ENCODE measurements at places on chromosomes 7 and 10.

GRCh38 chr10:20765066-20765465 lies 132.0 kb downstream of the NEBL start:
- no peak for DNase-seq

DNA sequence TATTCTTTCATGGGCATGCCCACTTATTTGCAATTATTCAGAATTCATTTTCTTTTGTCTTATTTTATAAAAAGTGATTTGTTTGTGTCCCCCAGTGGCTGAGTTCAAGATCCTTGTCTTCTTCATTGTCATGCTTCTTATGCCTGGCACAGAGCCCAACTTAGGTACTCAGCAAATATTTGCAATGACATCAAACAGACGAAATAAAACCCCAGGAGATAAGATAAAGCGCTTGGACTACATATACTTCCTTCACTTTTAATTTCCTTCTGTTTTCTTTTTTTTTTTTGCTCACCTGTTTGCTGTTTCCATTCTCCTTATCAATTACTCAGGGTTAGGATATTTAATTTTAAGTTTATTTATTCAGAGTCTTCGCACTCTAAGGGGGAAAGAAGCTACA lies 225.0 kb downstream of the SDHAF3 start:
- DNase-seq: no peak

DNA sequence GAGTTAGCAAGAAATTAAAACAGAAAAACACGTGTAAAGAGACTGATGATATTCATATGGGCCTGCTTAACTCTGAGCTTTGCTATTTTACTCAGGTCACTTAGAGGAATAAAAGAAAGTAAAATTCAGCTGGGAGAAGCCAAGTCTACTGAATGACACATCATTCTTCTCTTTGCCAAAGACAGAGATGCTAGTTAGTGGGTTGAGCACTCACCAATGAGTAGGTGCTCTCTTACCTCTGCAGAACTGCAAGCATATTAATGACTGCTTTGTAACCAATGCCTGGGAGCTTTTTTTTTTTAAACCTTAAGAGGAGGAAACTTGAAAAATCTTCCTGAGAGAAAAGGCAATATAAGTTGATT lies 44.8 kb upstream of the BAMBI start:
- no peak for DNase-seq

DNA sequence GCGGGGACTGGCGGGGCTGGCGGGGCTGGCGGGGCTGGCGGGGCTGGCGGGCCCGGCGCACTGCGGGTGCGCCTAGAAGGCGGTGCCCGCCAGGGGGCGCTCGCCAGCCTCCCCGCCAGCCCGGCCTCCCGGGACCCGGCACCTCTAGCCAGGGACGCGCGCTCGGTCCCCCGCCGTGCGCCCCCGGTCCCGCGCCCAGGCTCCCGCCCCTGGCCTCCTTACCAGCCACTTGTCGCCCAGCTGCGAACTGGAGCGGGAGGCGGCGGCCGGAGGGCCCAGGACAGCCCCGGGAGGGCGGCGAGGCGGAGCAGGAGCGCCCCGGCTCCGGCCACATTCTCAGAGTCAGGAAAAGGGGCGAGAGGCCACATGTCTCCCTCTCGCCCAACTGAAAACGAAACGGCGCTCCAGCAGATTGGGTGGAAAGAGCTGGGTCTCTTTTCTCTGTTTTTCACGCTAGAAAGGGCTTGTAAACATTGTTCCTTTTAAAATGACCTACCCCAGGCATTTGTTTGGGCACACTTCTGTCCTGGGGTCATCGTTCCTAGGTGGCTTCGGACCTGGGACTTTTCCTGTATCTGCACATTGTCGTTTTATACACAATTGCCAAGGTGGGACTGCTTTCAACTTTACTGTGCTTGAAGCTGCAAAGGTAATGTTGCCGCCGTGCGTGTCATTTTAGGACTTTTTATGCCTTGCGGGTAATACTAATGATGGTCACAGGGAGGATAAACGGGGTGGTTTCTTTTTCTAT lies 378 bp upstream of the PRKCQ start:
- no peak for DNase-seq

DNA sequence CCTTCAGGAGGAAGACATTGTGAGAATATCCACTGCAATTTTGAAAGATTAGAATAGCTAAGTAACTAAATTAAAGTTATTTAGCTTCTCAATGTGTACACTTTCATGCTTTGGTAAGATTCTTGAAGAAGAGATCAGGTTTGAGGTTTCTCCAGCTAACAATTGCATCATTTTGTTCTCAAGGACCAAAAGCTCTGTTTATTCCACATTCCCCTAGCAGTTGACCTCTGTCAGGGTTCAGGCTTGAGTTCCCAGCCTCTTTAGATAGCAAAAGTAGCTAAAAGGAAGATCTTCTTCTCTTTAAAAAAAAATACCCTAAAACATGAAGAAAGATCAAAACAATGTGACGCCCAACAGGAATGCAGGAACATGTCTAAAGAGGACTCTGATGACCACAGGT lies 179.4 kb upstream of the IGFBP3 start:
- no peak for DNase-seq

- no peak for DNase-seq
Observed at GRCh38 chr10:55627501-55628051, 733.5 kb downstream of the ZWINT start.

GRCh38 chr10:124041675-124042445 lies 51.5 kb downstream of the CHST15 start:
- DNase-seq: no peak

DNA sequence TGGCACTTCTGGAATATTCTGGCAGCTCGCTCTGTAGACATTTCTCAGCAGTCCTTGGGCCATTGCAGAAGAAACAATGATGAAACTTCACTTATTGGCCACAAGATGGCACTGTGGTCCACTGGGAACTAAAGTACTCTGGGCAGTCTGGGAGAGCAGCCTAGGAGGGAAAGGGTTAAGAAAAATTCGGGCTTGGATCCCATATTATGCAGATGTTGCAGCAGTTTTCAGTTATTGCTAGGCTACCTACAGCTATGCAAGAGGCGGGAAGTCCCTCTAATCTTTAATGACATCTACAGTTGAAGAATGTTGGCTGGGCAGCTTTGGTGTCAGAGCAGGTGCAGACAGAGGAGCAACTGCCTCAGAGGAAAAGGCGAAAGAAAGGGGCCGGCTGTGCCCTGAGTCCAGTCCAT lies 201.7 kb upstream of the PRSS58 start:
- DNase-seq: no peak

DNA sequence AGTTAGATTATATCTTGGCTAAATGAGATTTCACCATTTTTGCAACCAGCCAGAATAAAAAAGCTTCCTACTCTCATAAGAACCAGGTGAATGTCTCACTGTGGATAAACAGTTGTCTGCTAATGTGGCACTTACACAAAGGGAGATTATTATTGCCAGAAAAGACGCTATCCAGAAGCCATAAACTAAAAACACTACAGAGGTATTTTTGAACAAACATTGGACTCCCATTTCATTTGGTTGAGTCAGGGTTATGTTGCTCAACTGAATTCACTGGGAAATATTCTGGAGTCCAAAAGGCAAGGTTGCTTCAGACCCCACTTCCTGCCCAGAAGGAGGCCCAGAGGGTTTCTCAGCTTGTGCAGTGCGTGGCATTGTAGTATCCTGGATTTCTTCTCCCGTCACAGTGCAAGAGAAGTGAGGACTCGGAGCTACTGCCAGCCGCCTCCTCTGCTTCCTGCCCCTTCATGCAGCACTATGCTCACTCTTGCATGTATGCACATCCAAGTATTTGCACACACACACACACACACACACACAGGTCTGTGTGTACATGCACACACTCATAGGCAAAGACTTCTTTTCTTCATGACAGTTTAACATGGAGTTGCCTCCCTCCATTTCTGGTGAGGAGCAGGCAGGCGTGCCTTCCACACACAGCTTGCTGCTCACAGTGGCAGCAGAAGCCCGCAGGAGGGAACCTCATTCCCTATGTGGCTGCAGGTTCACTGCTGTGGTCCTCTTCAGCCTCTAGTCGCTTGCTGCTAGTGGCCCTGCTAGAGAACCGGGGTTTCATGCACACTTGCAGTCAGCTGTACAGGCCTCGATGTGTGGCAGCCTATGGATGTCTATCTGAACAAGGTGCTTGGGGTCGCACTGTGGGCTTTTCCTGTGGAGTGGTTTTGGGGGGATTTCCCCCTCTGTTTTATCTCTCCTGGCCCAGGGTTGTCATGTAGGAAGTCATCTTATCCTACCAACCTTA lies 10.1 kb downstream of the DENND10 start:
- DNase-seq: no peak

- DNase-seq: no peak
Observed at GRCh38 chr7:76133164-76133775, 68.4 kb upstream of the SRRM3 start.

DNA sequence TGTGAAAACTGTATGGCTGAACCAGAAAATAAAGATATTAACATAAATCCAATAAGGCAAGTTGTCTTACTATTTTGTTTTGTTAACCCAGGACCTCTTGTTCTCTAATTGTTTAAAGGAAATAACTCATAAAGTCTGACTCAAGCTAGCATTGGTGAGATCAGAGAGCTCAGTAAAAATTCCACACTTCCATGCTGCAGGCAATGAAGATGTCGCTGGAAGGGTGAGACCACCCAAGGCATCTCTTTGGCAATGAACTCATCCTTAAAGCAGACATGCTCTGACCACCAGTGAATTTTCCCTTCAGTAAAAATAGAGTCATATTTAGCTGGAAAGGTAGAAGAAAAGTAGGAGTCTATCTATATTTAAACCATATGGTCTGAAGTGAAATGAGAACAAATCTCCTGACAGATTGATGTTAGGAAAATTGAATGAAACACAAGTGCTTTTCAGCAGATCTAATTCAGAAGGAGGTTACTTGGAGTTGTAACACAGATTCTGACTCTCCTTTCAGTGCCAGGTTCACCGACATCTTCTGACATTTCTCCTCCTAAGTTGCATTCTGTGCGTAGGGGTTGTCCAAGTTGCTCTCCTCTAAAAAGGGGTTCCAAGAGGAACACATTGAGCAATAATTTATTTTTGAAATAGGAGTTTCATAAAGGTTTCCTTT lies 32.8 kb upstream of the VIPR2 start:
- DNase-seq: no peak

DNA sequence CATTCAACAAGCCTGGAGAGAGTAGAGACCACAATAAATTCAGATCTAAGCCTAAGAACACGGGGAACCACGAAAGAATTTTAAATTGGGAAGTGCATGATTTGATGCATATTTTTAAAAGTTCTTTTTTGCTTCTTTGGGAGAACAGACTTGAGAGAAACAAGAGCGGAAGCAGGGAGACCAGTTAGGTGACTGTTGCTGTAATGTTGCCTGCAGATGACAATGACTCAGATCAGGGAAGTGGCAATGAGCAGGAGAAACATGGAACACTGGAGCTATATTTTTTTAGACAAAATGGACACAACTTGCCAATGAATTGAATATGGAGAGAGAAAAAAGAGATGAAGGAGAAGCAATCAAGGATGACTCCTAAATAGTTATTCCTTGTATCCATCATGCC lies 125.1 kb downstream of the RAPGEF5 start:
- no peak for DNase-seq

DNA sequence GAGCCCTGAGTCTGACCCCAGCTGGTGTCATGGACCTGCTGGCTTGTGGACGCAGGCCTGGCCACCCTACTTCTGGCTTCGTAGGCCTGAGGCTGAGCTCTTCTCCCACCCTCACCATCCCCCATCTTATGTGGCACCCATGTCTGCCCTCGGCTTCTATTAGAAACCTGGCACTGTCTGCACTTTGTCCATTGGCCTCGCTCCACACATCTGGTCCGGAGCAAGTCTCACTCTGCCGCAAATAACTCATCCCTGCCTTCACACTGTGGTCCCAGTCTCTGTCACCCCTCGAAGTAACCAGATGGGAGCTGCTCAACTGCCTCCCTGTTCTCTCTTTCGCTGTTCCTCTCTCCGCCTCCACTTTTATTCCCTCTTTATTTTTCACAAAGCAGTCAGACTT lies 78.6 kb downstream of the TRRAP start:
- DNase-seq: no peak

- no peak for DNase-seq
Observed at GRCh38 chr10:130434446-130435385, 298.5 kb downstream of the GLRX3 start.

DNA sequence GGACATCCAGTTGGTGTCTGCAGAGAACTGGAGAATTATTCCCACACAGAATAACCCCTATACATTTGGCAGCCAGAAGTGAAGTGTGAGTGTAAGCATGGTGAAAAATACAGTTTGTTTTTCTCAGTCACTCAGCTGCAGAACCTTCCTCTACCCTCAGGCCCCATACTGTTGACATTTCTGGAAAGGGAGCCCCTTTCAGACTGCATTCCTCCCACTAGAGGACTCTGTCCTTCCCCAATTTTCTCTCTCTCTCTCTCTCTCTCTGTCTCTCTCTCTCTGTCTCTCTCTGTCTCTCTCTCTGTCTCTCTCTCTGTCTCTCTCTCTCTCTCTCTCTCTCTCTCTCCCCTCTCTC lies 86.8 kb upstream of the STEAP1B start:
- DNase-seq: no peak

GRCh38 chr10:2682491-2682890 lies 384.9 kb upstream of the PFKP start:
- no peak for DNase-seq

DNA sequence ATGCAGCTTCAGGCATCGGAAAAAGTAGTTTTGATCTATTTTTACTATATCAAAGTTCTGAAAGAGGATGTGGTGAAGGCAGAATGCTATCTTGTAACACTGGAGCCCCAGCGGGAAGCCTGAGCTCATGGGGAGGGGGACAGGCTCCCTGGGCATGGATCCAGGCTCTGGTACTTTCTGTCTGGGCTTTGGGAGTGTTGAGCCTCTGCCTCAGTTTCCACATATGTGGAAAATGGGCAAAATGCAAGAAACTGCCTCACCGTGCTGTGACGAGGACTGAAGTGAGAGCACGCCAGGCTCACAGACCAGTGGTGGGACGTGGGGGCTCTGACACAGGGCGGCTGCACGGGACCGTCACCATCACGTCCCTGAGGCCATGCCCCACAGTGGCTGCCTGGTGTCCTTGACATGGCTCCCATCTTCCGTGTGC lies 182.9 kb upstream of the SHH start:
- DNase-seq: peak; percentile 9

DNA sequence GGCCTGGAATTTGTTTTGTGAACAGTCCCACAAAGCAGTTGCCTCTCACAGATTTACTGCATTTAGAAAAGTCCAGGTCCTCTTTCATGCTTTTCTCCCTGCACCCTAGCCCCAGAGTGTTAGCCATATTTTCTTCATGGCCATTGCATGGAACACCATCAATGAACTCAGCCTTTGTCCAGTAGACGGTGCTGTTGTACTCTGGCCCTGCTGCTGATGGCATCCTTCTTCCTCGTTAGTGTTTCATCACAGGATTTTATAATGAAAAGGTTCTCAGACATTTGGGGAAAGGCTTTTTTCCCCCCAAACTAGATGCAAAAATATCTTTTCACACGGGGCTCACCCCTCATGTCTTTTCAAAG lies 93.0 kb upstream of the SLC25A13 start:
- DNase-seq: no peak
